GM23248 (cell line): ENCODE measurements at places on chromosomes 16 and 17.
A peak's percentile ranks its signal among the peaks of the same experiment; 100 is the strongest.

- H3K36me3 ChIP-seq: no peaks in the 10 kb centered on the region
- H3K27me3 ChIP-seq: no peaks in the 10 kb centered on the region
- peak; percentile 7 for DNase-seq
- peaks cover 9% of the 10 kb centered on the region for H3K4me1 ChIP-seq
- H3K4me3 ChIP-seq: no peak overlapping the region
These were observed 389.7 kb downstream of the SOX9 start for GRCh38 chr17:72510351-72511016.

- DNase-seq: peak; percentile 82
- no peaks in the 10 kb centered on the region for H3K36me3 ChIP-seq
- peak overlapping the region; percentile 93 for H3K27ac ChIP-seq
- peak overlapping the region; percentile 47 for H3K4me3 ChIP-seq
- H3K4me1 ChIP-seq: peaks cover 49% of the 10 kb centered on the region
These were observed 4.4 kb downstream of the MVP start for GRCh38 chr16:29824589-29825144.

DNA sequence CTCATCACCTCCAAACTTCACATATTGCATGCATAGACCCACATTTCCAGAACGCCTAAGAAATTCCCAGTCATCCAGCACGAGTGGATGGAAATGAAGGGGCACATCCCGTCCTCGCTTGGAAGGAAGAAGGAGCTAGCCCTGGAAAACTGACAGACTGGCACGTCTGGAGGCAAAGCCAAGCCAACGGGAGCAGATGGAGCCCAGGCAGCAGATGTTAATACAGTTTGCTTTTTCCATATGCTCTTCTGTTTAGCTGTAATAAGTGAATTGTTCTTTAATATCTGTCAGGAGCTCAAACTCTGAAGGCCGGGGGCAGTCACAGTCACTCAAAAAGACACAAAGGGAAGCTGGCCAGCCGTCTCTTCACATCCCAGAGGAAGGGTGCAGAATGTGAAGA lies 187.7 kb downstream of the XYLT1 start:
- H3K27ac ChIP-seq: no peak overlapping the region
- H3K4me3 ChIP-seq: no peak overlapping the region
- no peaks in the 10 kb centered on the region for H3K36me3 ChIP-seq
- DNase-seq: no peak
- H3K27me3 ChIP-seq: no peaks in the 10 kb centered on the region

GRCh38 chr17:40191237-40192208 lies 14.3 kb downstream of the RAPGEFL1 start:
- peak overlapping the region; percentile 71 for H3K4me3 ChIP-seq
- DNase-seq: peak; percentile 94
- H3K36me3 ChIP-seq: no peaks in the 10 kb centered on the region
- no peaks in the 10 kb centered on the region for H3K27me3 ChIP-seq

DNA sequence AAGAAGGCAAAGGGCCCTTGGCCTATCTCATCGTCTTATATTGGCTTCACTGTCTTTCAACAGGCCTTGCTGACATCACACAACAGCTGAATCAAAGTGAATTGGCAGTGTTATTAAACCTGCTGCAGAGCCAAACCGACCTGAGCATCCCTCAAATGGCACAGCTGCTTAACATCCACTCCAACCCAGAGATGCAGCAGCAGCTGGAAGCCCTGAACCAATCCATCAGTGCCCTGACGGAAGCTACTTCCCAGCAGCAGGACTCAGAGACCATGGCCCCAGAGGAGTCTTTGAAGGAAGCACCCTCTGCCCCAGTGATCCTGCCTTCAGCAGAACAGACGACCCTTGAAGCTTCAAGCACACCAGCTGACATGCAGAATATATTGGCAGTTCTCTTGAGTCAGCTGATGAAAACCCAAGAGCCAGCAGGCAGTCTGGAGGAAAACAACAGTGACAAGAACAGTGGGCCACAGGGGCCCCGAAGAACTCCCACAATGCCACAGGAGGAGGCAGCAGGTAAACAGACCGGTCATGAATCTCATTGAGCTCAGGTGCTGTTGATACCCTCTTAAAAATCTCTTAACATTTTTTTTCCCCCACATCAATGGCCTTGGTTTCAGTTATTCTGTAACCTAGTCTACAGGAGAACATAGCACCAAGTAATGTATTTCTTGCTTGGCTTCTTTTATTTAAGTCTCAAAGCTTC lies 64.7 kb downstream of the CDK12 start:
- no peaks in the 10 kb centered on the region for H3K27me3 ChIP-seq
- no peak overlapping the region for H3K4me3 ChIP-seq
- peaks cover 93% of the 10 kb centered on the region for H3K36me3 ChIP-seq
- H3K4me1 ChIP-seq: no peaks in the 10 kb centered on the region

DNA sequence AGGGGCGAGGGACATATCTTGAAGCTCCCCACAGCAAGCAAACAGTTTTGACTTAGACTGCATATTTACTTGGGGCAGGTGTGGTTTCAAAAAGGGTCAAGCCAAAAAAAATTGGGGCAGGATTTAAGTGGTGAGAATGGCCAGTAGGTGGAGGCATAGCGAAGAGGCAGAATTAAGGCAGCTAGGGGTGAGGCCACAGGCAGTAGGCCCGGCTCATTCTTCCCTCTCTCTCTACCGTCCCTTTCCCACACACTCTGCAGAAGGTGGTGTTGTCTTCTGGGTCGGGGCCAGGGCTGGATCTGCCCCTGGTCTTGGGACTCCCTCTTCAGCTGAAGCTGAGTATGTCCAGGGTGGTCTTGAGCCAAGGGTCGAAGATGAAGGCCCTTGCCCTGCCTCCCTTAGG lies 2.6 kb downstream of the SHBG start:
- no peak overlapping the region for H3K27ac ChIP-seq
- H3K36me3 ChIP-seq: no peaks in the 10 kb centered on the region
- no peaks in the 10 kb centered on the region for H3K4me1 ChIP-seq
- no peak overlapping the region for H3K4me3 ChIP-seq
- no peaks in the 10 kb centered on the region for H3K27me3 ChIP-seq

- no peak overlapping the region for H3K4me3 ChIP-seq
- H3K27me3 ChIP-seq: no peaks in the 10 kb centered on the region
- H3K27ac ChIP-seq: peak overlapping the region; percentile 70
- H3K36me3 ChIP-seq: no peaks in the 10 kb centered on the region
These were observed 17.2 kb upstream of the NSMCE1 start for GRCh38 chr16:27285676-27286196.

DNA sequence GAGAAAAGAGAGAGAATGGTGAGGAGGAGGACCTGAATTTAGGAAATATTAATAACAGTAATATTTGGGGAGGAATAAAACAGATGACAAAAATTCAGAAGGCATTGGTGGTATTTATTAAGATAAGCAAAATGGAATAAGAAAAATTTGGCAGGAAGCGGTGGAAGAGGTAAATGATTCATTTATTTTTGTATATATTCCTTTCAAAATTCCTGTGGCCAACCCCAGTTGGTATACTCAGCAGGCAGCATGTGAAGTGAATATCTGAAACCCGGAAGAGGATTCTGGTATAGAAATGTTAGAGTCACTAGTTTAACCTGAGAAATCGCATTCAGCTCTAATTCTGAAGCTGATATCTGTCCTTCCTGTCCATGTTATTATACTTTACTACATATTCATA lies 792.0 kb downstream of the KCNJ2 start:
- H3K36me3 ChIP-seq: no peaks in the 10 kb centered on the region
- no peaks in the 10 kb centered on the region for H3K4me1 ChIP-seq
- H3K27ac ChIP-seq: no peak overlapping the region
- DNase-seq: peak; percentile 5
- no peak overlapping the region for H3K4me3 ChIP-seq
- no peaks in the 10 kb centered on the region for H3K27me3 ChIP-seq

- DNase-seq: no peak
- no peaks in the 10 kb centered on the region for H3K36me3 ChIP-seq
- H3K27ac ChIP-seq: no peak overlapping the region
These were observed 150.4 kb downstream of the SPECC1 start for GRCh38 chr17:20159406-20160069.

DNA sequence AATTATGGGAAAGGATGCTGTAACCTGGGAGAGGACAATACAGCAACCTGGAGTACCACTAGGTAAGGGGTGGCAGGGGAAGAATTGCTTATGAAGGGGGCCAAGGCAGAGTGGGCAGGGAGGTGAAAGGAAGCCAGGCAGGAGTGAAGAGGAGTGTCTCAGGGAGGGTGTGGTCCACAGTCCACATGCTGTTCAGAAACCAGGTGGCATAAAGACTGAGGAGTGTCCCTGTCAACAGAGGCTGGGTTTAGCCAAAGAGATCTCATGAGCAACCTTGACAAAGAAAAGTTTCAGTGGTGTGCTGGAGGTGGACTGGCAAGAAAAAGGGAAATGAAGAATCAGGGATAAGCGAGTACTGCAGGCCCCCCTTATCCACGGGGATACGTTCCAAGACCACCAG lies 88.4 kb downstream of the SPACA3 start:
- H3K27me3 ChIP-seq: no peaks in the 10 kb centered on the region; the same call in none of the 2 replicates
- H3K27ac ChIP-seq: no peak overlapping the region
- DNase-seq: no peak

GRCh38 chr17:17567631-17568030 lies 23.9 kb downstream of the PEMT start:
- no peaks in the 10 kb centered on the region for H3K4me1 ChIP-seq
- H3K36me3 ChIP-seq: no peaks in the 10 kb centered on the region
- H3K4me3 ChIP-seq: no peak overlapping the region
- no peaks in the 10 kb centered on the region for H3K27me3 ChIP-seq

GRCh38 chr16:65815707-65816106 lies 550.8 kb upstream of the CDH5 start:
- H3K36me3 ChIP-seq: no peaks in the 10 kb centered on the region
- DNase-seq: no peak
- no peaks in the 10 kb centered on the region for H3K4me1 ChIP-seq
- H3K27ac ChIP-seq: no peak overlapping the region
- no peaks in the 10 kb centered on the region for H3K27me3 ChIP-seq

DNA sequence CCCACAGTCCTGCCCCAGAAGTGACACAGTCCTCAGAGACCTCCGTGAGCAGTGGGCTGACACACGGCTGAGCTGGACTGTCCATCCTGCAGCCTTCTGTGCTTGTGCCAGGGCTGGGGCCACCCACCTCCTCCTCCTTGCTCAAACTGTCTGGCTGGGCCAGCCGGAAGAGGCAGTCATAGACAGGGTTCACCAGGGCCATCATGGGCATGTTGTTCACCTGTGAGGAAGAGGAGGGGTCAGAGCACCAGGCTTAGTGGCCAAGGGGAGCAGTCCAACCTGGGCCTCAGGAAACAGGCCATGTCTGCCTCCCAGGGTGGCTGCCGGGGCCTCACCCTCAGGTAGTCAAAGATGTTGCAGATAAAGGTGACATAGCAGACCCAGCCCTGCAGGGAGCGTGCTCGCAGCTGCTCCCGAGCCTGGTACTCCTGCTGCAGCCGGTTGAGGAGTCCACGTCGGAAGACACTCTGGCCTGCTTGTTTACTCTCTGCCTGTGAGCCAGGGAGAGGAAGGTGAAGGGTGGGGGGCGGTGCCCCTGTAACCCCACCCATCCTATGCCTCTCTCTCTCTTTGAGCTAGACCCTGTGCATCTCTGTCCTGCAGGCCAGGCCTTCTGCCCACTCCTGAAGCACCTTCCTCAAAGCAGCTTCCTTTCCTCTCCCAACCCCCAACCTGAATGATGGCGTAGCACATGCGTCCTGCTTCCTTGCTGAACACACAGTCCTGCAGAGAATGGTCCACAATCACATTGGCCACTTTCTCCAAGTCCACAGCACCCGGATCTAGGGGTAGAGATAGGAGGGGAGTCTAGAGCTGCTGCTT lies 3.4 kb downstream of the MIF4GD start:
- no peaks in the 10 kb centered on the region for H3K27me3 ChIP-seq
- no peak for DNase-seq
- H3K4me3 ChIP-seq: no peak overlapping the region
- no peak overlapping the region for H3K27ac ChIP-seq

GRCh38 chr17:9977180-9977575 lies 72.1 kb upstream of the RCVRN start:
- DNase-seq: peak; percentile 43
- H3K4me1 ChIP-seq: peaks cover 19% of the 10 kb centered on the region
- no peak overlapping the region for H3K4me3 ChIP-seq
- no peaks in the 10 kb centered on the region for H3K36me3 ChIP-seq
- H3K27ac ChIP-seq: no peak overlapping the region
- no peaks in the 10 kb centered on the region for H3K27me3 ChIP-seq

GRCh38 chr16:84262031-84262430 lies 22.2 kb upstream of the KCNG4 start:
- H3K4me3 ChIP-seq: no peak overlapping the region
- H3K4me1 ChIP-seq: no peaks in the 10 kb centered on the region
- DNase-seq: no peak
- peaks cover 13% of the 10 kb centered on the region for H3K27me3 ChIP-seq
- no peaks in the 10 kb centered on the region for H3K36me3 ChIP-seq

- H3K27me3 ChIP-seq: no peaks in the 10 kb centered on the region
- H3K36me3 ChIP-seq: no peaks in the 10 kb centered on the region
- DNase-seq: no peak
- no peaks in the 10 kb centered on the region for H3K4me1 ChIP-seq
These were observed 76.3 kb upstream of the WSB1 start for GRCh38 chr17:27217631-27218030.
